Activated CD4-positive, alpha-beta T cell treated with anti-CD3 and anti-CD28 coated beads, Interleukin-2, Interleukin-6, amounts not matched to agents 100 ng/mL and 50 ng/mL, durations not matched to agents 16 hours and 8 hours (primary cell): ENCODE measurements at places on chromosomes 1 and 21.

GRCh38 chr1:201427963-201428362 lies 6.4 kb upstream of the TNNI1 start:
- DNase-seq = no peak

- no peak for DNase-seq
Observed at GRCh38 chr1:184637664-184638240, 116.9 kb downstream of the EDEM3 start.

- DNase-seq = no peak
Observed at GRCh38 chr1:10911490-10912166, 100.8 kb upstream of the TARDBP start.

DNA sequence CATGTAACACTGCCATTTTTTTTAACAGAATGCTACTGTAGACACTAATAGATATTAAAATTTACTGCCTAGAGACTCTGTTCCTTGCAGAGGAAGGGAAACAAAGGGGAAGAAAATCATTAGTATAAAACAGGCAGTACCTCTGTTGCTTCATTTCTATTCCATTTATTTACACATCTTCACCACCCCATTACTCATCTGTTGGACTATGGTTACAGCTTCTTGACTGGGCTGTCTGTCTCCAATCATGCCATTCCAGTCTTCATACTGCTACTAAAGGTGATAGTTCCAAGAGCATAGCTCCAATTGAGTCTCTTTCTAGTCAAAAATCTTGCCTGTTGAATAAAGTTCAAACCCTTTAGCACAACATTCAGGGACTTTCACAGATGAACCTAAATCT lies 22.2 kb upstream of the GPR25 start:
- DNase-seq = no peak

- DNase-seq = no peak
Observed at GRCh38 chr1:204473400-204473965, 21.1 kb downstream of the PIK3C2B start.
